ENCODE measurements at places on chromosomes 4 and X. TPM values are rescaled to one million over a fixed set of nuclear protein-coding genes. Genes with fewer than 3 reads are reported as not detected.

The CT45A3 gene
- not detected for total RNA-seq

The COL4A5 gene
- 54.7 TPM for total RNA-seq

The EFHC2 gene
- total RNA-seq, result 0.77 TPM

The EDA gene
- total RNA-seq, result 0.26 TPM

The CHRNA9 gene
- not detected for total RNA-seq

- DNase-seq, result no peak
- no peaks in the 10 kb centered on the region for H3K27me3 ChIP-seq
- no peaks in the 10 kb centered on the region for H3K36me3 ChIP-seq
- H3K27ac ChIP-seq, result no peak overlapping the region
- H3K4me1 ChIP-seq, result no peaks in the 10 kb centered on the region
Observed at GRCh38 chr4:106495476-106495875, 126.9 kb upstream of the GIMD1 start.

Data from fibroblast of lung (primary cell).